ENCODE measurements at places on chromosomes 3 and 15.
A peak's percentile ranks its signal among the peaks of the same experiment; 100 is the strongest.

GRCh38 chr15:51307811-51308210 is 30.6 kb downstream of the CYP19A1 start:
- DNase-seq = no peak

DNA sequence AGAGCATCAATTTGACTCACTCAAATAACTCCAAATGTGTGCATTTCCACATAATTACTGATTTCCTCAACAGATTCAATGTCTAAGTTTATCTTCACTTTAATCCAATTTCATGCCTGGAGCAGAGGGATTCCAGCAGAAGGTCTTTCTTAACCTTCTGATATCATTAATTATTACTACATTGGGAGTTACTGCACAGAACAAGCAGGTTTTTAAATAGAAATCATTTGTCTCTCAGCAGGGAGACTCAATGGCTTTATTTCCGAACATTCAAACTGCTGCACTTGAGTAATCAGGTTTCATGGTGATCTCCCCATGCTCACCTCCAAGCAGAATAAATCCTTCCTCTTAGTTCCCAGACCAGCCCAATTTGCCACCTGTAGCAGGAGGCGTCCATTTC is 264.8 kb upstream of the IGF1R start:
- DNase-seq = no peak

GRCh38 chr3:197258168-197258755 is 40.1 kb downstream of the DLG1 start:
- DNase-seq = no peak

- peak; percentile 74 for DNase-seq
Observed at GRCh38 chr3:52528586-52529375, 4.9 kb downstream of the NT5DC2 start.

DNA sequence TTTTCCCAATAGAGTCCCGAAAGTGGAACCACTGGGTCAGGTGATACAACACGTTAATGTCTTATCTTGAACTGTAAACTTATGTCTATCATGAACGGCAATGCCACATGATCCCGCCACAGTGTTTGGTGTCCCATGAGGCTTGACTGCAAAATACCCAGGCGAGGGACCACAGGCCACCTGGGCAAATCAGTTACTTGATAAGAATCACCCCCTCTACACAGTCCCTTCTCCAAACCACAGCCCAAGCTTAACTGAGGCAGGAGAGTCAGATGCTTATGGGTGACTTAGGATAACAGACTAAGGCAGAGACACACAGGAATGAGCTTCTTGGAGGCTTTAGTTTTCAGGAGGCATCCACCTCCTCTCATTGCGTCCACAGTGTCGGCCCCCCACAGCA is 42.9 kb upstream of the SNRPA1 start:
- peak; percentile 3 for DNase-seq

- DNase-seq = no peak
Observed at GRCh38 chr3:140315955-140316354, 361.9 kb upstream of the TRIM42 start.

GRCh38 chr3:4776980-4777581 is 202.2 kb upstream of the BHLHE40 start:
- no peak for DNase-seq

GRCh38 chr15:75775296-75776064 is 62.8 kb upstream of the CSPG4 start:
- peak; percentile 50 for DNase-seq

GRCh38 chr3:196134691-196135090 is 52.8 kb upstream of the TFRC start:
- DNase-seq = peak; percentile 55

GRCh38 chr3:150965436-150965835 is 7.1 kb downstream of the CLRN1 start:
- no peak for DNase-seq

- no peak for DNase-seq
Observed at GRCh38 chr15:62894322-62895085, 148.0 kb upstream of the TPM1 start.

DNA sequence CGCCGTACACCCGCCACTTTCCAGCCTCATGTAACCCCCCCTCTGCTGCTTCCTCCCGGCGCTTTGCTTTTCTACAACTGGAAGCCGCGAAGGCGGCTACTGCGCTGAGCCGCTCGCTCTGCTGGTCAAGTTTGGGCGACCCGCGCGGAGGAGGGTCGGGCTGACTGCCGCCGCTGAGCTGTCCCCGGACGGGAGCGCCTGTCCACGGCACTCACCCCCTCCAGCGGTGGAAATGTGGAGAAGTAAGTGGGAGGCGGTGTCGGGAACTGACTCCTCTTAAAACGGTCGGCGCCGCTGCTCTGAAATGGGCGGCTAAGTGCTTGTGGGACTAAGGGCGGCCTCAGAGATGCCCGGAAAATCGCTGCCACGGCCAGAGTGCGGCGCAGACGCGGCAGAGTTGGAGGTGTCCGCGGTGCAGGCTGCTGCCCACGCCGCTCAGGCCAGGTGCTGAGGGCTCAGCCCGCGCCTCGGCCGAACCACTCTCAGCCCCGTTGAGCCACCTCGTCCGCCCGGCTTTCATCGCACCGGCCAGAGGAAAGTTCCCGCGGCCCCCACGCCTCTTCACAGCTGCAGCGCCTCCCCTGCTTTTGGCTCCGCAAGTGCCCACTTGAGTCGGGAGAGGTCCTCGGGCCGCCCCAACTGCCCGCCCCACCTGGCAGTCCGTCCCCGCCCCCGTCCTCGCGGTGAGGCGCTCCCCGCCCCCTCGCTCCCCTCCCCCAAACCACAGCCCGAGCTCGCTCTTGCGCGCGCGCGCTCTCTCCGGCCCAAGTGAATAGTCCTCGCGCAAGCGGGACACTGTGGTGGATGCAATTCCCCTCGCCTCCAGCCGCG is at the start of gene EPHA6:
Gene EPHA6 (plus strand): TSS at position 775 of the 831 bp plus-strand sequence.
- DNase-seq = peak; percentile 92

DNA sequence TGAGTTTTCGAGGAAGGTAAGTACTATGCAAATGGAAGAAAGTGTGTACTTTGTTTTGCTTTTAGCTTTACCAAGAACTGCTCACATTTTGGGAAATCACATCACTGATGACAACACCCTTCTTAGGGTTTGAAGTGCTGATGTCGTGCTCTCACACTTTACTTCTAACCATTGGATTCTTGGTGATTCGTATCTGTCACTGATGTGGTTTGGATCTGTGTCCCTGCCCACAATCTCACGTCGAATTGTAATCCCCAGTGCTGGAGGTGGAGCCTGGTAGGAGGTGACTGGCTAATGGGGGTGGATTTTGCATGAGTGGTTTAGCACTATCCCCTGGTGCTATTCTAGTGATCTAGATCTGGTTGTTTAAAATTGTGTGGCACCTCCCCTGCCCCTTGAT is 75.4 kb upstream of the RGMA start:
- no peak for DNase-seq

GRCh38 chr3:72274493-72275330 is 489.8 kb upstream of the PROK2 start:
- peak; percentile 82 for DNase-seq

DNA sequence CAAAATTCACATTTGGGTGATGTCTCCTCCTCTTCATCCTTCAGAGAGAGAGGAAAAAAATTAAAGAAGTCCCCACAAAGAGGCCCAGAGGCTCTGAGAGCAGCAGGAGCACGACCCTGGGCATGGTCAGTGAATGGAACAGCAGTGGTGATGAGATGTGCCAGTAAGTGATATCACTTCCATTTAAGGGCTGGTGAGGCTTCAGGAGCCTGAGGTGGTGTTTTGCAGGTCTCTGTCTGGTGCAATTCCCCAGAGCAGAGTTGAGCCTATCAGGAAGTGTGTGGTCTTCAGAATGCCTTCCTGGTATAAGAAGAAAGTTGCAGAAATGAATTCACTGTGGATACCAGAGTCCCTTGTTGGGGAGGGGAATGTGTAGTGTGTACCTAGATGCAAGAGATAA is 21.4 kb downstream of the ERICH6 start:
- DNase-seq = no peak

DNA sequence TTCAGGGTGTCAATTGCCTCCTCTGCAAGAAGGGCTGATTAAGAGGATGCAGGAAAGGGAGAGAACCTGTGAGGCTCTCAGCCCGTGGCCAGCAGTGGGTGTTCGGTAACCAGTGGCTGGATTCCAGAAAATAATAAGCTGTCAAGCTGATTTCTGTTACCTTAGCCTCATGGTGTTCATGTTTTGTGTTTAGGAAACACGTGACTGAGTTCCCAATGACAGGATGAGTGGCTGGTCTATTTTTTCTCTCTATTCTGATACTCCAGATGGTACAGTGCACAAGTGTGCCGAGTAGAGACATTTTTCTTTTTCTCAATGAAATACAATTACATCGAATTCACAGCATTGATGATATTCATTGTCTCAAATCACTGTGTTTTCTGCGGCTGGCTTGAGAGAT is 43.6 kb downstream of the EDEM1 start:
- no peak for DNase-seq

- DNase-seq = no peak
Observed at GRCh38 chr3:41975416-41976103, 13.7 kb upstream of the ULK4 start.

DNA sequence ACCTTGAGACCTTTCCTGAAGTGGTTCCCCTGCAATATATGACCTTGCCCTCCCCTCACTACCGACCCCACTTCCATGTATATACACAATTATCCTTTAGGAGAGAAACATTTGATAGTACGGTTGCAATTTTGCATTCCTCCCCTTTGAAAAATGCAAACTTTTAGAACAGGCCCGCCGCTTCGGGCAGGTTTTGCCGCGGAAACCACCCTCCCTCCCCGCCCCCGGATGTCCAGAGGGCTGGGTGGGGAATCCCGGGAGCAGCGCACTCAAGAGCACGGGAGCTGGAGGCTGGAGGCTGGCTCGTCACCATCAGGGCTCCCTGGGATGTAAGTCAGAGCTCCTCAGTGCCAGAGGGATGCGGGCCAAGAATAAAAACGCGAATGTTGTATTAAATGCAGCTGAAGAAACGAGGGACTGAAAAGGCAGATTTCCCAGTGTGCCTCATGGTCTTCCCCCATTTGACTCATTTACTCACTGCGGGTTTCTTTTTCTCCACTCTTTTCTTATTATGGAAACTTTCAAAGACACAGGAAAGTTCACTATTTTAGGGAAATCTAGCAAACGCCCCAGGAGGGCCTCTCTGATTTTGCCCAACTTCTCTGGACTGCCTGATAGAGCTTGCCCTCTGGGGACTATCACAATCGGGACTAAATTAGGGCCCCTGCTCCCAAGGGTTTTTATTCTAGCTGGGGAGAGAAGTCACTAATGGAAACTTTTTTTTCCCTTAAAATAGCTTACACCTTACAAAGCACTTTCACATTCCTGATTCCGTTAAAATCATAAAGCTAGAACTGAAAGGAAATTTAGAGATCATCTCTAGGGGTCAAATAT is 2.9 kb upstream of the USP3 start:
- peak; percentile 91 for DNase-seq

GRCh38 chr3:117141812-117142211 is 432.2 kb downstream of the TUSC7 start:
- DNase-seq = no peak

- peak; percentile 96 for DNase-seq
Observed at GRCh38 chr3:194586836-194587235, 46.4 kb downstream of the TMEM44 start.

GRCh38 chr15:25869701-25870100 is 6.6 kb upstream of the ATP10A start:
- no peak for DNase-seq

GRCh38 chr3:51946796-51947195 is 4.6 kb downstream of the PARP3 start:
- peak; percentile 21 for DNase-seq

DNA sequence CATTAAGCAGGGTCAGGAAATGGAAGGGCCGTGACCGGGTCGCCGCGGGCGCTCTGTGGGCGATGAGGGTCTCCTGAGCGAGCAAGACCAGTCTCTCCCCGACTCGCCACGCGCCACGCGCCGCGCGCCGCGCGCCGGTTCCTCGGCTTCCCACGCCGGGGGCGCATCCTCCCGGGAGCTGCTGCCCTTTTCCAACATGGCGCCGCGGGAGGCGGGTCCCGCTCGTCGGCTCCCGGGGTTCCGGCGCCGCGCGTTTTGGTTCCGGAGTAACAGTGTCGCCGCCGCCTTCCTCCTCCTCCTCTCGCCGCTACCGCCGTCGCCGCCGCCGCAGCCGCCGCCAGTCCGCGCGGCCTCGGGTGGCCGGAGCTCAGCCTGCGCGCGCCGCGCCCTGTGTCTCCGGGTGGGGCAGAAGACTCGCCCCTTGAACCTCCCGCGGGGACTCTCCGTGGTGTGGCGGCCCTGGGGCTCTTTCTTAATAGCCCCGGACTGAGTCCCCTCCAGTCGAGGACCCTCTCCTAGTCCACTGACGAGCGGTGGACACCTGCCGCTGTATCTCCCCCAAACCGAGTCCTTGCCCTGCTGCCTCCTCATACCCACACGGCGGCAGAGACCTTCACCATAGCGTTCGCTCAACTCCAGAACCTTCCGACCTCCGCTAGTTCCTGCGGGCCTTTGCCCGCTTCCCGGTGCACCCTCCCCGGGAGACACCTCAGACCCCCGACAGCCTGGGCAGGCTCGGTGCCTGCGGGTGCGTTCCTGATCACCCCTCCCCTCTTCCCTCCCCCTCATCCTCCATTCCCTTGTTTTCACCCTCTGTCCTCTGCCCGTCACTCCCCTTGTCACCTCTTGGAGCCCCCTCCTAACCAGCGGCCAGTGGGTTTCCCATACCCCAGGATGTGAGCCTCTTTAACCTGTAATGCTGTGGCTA is at the start of gene MAP2K5:
Gene MAP2K5 (plus strand): TSS at position 284 of the 928 bp plus-strand sequence. CDS start 633 bp downstream, at position 917.
- DNase-seq = peak; percentile 92

DNA sequence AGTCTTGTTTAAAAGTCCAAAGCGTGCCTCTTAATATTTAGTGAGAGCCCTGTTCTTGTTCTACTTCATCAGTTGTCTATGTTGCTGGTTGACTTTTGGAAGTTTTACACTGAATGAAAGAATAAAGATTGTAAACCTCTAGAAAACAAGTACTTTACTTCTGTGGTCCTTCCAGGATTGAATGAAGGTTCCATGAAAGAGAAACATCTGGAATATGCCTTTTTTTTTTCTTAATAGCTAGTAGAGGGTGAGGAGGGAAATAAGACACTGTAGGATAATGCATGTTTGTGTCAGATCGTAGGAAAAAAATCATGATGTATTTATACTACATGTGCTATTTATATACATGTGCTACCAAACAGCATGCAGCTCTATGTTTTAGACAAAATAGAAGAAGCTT is 203.0 kb downstream of the GHSR start:
- no peak for DNase-seq

DNA sequence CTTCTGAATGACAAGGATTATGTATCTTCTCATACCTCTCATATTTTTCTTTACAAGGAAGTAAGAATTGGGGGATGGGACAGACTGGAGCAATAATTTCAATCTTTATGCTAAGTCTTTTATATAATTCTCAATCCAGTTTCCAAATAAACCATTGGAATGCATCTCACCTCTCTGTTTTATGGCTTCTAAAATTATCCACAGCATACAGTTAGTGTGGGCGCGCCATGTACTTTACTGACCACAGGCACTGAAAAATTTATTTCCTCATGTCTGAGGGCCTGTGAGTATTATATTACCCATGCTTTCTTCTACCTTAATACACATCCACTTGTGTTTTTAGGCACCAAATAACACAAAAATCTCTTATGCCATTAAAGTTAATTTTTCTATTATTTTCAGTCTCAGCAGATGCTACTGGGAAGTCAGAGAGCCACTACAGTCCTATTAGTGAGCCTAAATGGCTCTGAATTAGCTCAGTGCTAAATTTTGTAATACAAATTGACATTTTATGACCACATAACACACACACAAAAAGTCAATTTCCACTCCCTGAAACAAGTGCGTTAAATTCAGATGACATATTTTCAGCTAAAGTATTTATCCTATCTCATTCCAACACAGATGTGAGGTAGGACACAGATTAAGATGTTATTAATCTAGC is 39.3 kb downstream of the SLITRK3 start:
- DNase-seq = no peak

- peak; percentile 98 for DNase-seq
Observed at GRCh38 chr15:89776274-89777072, at the start of gene MESP2. TSS of gene MESP2 (plus strand) at chr15:89776332. CDS start at chr15:89776358, 26 bp downstream.

GRCh38 chr3:109355625-109356441 is 18.5 kb upstream of the DPPA4 start:
- no peak for DNase-seq
